ENCODE measurements at places on chromosomes 12 and 14.

GRCh38 chr12:105850103-105850968, 288.4 kb downstream of the NUAK1 start:
- DNase-seq: no peak

- no peak for DNase-seq
Measured at GRCh38 chr12:7090222-7090998, 1.8 kb downstream of the C1R start.

DNA sequence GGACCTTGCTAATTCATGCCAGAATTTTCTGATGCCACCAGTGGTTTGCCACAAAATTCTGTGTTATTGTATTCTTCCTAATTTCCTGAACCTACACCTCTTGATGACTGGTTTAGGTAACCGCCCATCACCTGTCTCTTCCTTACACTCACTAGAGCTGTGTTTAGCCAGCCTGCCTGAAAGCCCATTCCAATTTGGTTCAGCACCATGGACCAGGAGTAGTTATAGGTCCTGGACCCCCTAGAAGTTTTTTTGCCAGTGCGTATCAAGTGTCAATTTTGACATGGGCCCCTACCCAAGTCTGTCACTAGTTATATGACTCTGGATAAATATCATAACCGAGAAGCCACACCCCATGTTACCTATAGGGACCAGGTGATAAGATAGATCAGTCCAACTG, 94.0 kb upstream of the NAP1L1 start:
- DNase-seq: no peak

- DNase-seq: no peak
Measured at GRCh38 chr12:115149279-115149678, 465.3 kb upstream of the TBX3 start.

DNA sequence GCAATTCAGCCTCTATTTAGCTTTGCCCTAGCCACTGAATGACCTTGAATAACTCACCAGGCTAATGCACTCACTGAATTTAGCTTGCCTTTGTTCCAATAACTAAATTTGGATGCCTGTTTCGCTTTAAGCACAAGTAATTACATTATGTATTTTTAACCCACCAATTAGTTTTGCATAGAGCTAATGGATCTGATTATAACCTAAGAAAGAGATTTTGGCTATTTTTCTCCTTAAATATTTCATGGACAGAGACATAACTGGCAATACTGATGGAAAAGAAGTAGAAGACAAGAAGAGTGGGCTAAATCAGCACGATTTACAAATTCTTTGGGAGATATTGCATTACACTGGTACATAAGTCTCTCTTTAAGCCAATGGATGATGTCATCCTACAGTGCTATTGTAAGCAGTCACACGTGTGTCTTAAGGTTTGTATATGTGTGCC, 85.7 kb downstream of the AKAP6 start:
- DNase-seq: no peak

GRCh38 chr12:121467638-121468498, 68.0 kb downstream of the RNF34 start:
- DNase-seq: no peak

DNA sequence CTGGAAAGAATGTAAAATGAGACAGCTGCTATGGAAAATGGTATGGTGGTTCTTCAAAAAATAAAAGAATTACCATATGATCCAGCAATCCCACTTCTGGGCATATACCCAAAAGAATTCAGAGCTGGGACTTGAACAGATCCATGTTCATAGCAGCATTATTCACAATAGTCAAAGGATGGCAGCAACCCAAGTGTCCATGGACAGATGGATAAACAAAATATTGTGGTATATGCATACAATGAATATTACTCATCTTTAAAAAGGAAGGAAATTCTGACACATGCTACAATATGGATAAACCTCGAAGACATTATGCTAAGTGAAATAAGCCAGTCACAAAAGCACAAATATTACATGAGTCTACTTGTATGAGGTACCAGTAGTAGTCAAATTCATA, 9.1 kb downstream of the RAB2B start:
- no peak for DNase-seq

DNA sequence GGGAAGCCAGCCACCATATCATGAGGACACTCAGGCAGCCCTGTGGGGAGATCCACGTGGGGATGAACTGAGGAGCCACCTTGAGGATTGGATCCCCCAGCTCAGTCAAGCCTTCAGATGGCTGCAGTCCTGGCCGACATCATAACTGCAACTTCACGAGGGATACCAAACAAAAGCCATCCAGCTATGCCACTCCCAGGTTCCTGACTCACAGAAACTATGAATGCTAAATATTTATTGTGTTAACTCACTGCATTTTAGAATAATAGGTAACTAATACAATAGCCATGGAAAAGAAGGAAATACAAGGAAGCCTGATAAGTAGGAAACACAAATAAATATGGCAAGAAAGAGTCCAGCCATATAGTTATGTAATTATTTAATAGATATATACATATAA, 42.1 kb upstream of the FAM222A start:
- DNase-seq: no peak

DNA sequence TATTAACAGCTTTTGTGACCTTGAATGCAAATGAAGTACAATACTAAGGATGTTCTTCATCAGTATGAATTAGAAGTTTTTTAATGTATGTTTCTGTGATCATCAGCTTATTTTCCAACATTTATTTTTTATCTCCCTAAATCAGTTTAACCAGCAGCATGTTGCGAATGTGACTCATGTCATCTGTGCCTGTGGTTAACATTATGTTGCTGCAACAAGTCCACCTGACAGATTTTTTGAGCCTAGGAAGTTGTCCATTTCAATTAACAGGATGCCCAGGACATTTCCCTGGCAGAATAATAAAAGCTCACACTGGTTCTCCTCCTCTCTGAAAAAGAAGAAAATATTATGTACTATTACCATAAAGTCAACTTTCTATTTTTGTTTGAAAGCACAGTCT, 155.5 kb downstream of the SYT1 start:
- no peak for DNase-seq

GRCh38 chr12:99605-100004, 33.0 kb downstream of the IQSEC3 start:
- DNase-seq: no peak

GRCh38 chr12:65881348-65881961, 57.2 kb downstream of the HMGA2 start:
- DNase-seq: peak; percentile 22

- no peak for DNase-seq
Measured at GRCh38 chr12:27226407-27226929, 17.6 kb upstream of the STK38L start.

DNA sequence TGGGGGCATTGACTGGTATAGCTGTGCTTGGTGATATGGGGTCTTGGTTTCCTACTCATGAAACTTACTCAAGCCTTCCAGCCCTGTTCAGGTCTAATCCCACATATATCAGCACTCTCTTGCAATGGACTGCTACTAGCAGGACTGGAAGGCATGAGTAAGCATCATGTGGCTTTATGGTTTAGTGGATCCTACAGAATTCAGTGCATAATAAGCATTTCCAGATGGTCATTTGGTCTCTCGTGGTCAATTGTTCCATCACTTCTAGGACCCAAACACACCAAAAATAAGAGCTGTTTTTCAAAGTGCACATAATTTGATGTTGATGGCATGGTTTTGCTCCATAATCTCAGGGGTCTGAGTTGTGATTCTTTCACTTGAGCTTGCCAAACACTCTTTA, 114.4 kb downstream of the LMNTD1 start:
- no peak for DNase-seq

GRCh38 chr12:39920647-39921046, 185.2 kb downstream of the SLC2A13 start:
- DNase-seq: no peak

- DNase-seq: peak; percentile 75
Measured at GRCh38 chr12:56631790-56632700, 1.9 kb upstream of the BAZ2A start.
